ENCODE measurements at places on chromosomes 4 and X.

- no peak for DNase-seq
Observed at GRCh38 chrX:42615161-42615563, 162.8 kb downstream of the PPP1R2C start.

- no peak for DNase-seq
Observed at GRCh38 chr4:118954246-118954645, 65.6 kb downstream of the SYNPO2 start.

GRCh38 chr4:85808864-85809263 is 333.9 kb downstream of the ARHGAP24 start:
- DNase-seq, result no peak

- DNase-seq, result no peak
Observed at GRCh38 chr4:88827442-88827841, 129.8 kb upstream of the NAP1L5 start.

DNA sequence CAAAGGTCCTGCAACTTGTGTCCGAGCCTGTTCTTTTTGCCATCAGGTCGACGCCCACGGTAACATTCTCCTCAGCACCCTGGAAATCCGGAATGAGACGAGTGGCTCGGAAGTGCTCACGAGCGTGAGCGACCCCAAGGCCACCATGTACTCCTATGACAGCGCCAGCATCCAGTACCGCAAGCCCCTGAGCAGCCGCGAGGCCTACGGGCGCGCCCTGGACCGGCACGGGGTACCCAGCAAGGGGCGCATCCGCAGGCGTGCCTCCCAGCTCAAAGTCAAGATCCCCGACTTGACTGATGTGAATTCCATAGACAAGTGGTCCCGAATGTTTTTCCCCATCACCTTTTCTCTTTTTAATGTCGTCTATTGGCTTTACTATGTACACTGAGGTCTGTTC is 37.9 kb downstream of the COMMD8 start:
- no peak for DNase-seq

- DNase-seq, result no peak
Observed at GRCh38 chrX:38220024-38220414, 652 bp downstream of the SRPX start.

- no peak for DNase-seq
Observed at GRCh38 chr4:150078041-150078578, at the start of gene DCLK2. DCLK2 (plus strand) TSS chr4:150078445; CDS start chr4:150079028, 583 bp downstream.

- DNase-seq, result no peak
Observed at GRCh38 chrX:24026432-24026831, 554 bp downstream of the KLHL15 start.

- DNase-seq, result no peak
Observed at GRCh38 chr4:38193236-38193863, 233.2 kb downstream of the PTTG2 start.

GRCh38 chr4:169245061-169245460 is 25.7 kb downstream of the SH3RF1 start:
- no peak for DNase-seq

DNA sequence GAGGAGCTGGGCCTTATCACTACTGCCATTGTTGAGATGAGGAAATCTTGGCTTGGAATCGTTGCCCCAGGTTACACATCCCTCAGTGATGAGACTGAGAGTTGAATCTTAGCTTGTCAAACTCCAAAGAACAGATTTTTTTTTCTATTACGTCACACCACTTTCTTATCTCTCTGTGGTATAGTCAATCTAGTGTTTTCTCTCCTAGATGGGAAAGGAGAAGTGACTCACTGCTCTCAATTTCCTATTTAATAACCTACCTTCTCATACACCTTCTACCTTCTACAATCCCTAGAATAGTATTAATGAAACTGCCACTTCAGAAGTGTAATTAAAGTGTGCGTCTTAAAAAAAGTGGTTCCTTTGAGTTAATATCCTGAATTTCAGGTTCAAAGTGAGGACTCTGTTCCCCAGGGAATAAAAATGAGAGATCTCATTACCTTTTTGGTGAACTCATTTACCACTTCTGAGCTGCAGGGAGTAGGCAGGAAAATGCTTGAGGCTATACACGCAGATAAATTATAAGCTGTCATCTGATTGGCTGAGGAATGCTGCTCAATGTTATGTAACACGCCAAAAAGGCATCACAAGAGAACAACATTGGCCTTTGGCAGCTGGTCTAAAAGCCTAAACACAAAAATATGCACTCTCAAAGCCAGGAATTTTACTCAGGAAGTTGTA is 59.3 kb downstream of the MAD2L1 start:
- DNase-seq, result no peak

GRCh38 chrX:57905141-57905540 is 5.1 kb downstream of the ZXDA start:
- DNase-seq, result no peak

- DNase-seq, result no peak
Observed at GRCh38 chrX:70464051-70464450, 19.4 kb downstream of the DLG3 start.

DNA sequence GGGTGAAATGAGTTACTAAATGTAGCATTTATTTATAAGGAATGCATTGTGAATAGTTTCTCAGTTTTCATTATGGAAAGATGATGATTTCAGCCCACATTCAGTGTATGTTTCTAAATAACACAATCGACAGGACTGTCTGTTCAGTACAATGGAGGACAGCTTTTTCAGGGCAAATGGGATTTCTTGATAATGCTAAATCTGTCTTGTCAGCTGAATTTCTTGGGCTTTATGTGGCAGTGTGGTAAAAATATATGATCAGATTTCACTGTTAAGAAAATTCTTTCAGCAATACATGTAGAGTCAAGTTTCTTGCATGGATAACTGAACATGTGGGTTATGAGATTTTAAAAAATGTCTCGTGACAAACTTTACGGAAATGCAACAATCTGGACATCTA is 150.8 kb downstream of the NPNT start:
- no peak for DNase-seq

DNA sequence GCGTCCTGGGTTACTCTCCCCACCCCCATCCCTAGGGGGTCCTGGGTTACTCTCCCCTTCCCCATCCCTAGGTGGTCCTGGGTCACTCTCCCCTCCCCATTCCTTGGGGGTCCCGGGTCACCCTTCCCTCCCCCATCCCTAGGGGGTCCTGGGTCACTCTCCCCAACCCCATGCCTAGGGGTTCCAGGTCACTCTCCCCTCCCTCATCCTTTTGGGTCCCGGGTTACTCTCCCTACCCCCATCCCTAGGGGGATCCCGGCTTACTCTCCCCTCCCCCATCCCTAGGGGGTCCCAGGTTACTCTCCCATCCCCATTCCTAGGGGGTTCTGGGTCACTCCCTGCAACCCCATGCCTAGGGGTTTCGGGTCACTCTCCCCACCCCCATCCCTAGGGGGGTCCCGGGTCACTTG is 1.5 kb downstream of the ASMTL start:
- DNase-seq, result no peak

- DNase-seq, result no peak
Observed at GRCh38 chr4:79364061-79364460, 38.2 kb upstream of the NAA11 start.

DNA sequence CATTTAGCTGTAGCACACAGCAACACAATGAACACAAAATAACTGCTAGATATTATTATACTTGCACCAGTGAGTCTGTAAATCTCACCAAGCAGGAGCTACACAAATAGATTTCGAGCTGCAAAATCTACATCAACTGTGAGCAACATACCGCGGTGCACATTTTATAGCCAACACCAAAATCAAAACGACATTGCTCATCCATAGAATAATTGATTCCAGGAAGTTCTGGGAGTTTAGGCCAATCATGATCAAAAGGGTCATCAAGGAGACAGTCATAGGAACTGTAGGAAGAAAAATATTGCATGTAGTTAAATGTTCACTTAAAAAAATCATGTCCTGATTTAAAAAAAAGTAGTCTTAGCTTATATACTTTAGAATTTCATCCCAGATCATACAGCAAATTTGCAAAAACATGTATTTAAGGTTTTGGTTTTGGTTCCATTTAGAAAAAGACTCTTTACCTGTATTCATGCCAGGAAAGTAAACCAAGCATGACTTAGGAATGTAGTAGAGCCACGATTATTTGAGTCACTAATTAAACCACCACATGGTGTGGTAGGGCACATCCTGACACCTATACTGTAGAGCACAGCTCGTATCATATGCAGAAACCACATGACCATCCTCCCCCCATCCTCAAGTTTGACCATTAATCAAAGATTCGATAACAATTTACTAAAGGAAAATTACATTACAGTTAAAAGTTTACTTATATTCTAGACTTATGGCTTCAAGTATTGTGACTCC is 250.4 kb downstream of the ADAMTS3 start:
- DNase-seq, result no peak

- no peak for DNase-seq
Observed at GRCh38 chr4:86910369-86910768, 18.1 kb upstream of the C4orf36 start.

- no peak for DNase-seq
Observed at GRCh38 chrX:46722742-46723568, 36.0 kb downstream of the SLC9A7 start.

- DNase-seq, result no peak
Observed at GRCh38 chr4:2286904-2287593, 25.1 kb upstream of the MXD4 start.

DNA sequence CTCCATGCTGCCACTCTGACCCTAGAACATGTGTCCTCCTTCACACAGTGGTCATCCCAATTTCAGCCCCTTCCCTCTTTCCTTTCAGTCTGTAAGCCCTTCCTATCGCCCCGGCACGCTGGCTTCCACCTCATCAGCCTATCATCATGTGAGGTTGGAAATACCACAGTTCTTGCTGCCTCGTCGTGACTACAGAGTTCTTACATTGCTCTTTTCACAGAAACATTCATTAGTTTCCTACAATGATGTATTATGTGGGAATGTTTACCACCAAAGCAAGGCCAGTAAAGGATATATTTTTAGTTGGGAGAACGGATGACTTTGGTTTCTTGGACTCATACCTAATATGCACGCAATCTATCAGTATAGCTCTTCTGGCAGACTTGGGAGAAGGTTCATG is 169.5 kb upstream of the BOD1L1 start:
- DNase-seq, result no peak

GRCh38 chrX:72308566-72309296 is 3.0 kb upstream of the CITED1 start:
- no peak for DNase-seq

- DNase-seq, result no peak
Observed at GRCh38 chr4:185685804-185686203, 126.2 kb downstream of the SORBS2 start.

Measured in cortex of kidney (tissue), 1 donor.